ENCODE measurements at places on chromosomes 5 and 9.

- no peak for DNase-seq
Measured at GRCh38 chr9:134326724-134327601, 708 bp downstream of the RXRA start.

GRCh38 chr5:173866858-173867679, 21.1 kb upstream of the CPEB4 start:
- no peak for DNase-seq

GRCh38 chr9:100440071-100440470, 13.1 kb downstream of the MSANTD3 start:
- DNase-seq: no peak

GRCh38 chr5:132054697-132055440, 5.6 kb upstream of the IL3 start:
- no peak for DNase-seq

GRCh38 chr5:101977729-101978345, 318.2 kb downstream of the SLCO4C1 start:
- DNase-seq: peak; percentile 60

- no peak for DNase-seq
Measured at GRCh38 chr5:107126341-107126740, 544.4 kb downstream of the EFNA5 start.

GRCh38 chr5:71732011-71732410, 12.9 kb downstream of the CARTPT start:
- no peak for DNase-seq

DNA sequence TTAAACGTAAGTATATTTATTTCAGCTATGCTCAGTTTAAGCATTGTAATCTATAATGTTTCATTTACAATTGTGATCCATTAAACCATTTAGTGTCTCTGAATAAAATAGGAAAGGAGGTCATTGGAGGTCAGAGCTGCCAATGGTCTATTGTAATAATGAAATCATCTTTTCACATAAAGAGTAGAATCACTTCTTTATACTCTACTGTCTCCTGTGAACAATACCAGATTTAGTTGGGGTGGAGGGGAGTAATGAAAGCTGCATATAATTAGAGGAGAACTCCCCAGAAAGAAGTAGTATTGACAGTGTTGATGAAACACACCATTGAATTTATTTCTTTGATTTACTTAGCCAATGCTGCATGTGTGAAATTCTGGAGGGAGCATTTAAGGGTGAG, 35.1 kb upstream of the ZFYVE16 start:
- no peak for DNase-seq

GRCh38 chr9:137719194-137719593, 100.4 kb downstream of the EHMT1 start:
- DNase-seq: no peak

DNA sequence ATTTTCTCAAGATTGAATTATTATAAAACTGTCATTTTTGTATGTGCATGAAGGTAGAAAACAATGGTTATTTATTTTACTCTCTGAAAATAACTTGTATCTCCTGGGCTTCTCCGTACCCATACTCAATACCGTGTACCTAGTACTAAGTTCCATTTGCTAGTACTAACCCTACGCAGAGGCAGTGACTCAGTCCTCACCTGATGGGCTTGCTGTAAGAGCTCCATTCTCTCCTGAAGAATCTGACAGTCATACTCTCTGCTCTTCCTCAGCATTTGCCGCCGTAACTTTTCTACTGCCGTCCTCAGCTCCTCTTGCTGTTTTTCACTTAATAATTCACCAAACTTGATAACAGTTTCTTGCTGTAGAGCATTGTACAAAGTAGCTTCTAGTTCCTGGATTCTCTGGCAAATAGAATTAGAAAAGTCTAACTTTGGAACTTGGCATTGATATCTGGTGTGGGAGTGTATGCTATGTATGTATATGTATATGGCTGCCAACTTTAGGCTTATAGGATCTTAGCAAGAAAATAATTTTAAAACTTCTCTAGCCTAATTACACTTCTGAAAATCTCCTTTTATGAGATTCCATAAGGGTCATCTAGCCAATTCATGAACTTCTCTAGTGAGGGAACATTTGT, 108.0 kb upstream of the DPYSL3 start:
- no peak for DNase-seq

- DNase-seq: no peak
Measured at GRCh38 chr5:152942633-152943336, 537.7 kb upstream of the NMUR2 start.

- no peak for DNase-seq
Measured at GRCh38 chr5:14773588-14773987, 98.0 kb downstream of the ANKH start.

DNA sequence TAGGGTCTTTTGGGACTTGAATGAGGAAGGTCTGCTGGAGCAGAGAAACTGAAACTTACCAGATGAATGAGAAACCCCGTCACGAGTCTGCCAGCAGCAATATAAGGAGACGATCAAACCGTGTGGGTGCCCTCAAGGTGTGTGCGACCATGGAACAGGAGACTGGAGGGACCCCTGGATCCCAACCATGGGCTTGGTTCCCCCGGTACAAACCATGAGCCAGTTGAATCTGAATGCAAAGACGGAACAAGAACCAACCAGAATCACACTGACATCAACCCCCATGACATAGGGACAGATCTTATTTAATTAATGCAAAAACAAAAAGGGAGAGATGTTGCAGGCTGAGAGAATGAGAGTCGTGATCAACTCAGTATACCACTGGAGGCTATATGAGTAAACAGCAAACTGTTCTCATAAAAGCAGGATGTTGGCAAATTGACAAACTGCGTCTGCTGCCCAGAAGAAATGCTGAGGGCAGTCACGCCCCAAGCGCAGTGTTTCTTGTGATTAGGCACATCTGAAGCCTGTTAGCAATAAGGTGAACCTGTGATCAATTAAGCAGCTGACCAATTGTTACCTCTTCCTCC, 475.5 kb upstream of the ACO1 start:
- no peak for DNase-seq

- DNase-seq: no peak
Measured at GRCh38 chr9:87707805-87708506, 18.0 kb upstream of the CTSL start.

DNA sequence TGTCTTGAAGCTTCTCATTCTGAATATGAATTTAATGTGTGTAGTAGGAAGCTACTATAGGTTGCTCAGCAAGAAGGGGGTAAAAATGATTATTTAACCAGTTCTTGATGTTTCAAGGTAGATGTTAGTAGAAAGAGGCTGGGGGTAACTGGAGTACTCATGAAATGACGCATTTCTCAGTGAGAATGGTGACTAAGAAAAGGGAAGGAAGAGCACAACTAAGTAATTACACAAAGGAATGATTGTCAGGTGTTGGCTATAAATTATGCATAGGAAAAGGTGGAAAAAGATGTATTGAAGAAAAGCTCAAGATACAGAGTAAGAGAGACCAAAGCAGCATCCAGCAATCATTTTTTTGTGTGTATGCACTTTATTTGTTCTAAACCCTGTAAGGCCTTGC, 1.4 kb upstream of the PSIP1 start:
- no peak for DNase-seq

DNA sequence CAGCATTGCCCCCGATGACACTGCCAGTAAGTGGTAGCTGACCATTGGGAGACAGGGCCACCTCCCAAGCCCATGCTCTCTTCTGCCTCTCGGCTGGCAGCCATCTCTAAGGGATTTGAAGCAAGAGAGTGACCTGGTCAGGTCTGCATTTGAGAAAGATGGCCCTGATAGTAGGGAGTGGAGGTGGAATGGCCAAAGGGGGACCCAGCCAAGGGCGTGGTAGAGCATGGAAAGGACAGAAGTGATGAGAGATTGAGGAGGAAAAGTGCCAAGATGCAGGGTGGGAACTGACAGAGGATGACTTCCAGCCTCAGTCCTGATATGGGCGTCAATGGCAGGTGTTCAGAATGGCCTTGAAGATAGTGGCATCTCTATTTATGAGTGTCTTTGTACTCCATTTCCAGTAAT, 9.0 kb downstream of the ABL1 start:
- no peak for DNase-seq

- DNase-seq: no peak
Measured at GRCh38 chr9:111833941-111834340, 39.2 kb upstream of the SHOC1 start.

DNA sequence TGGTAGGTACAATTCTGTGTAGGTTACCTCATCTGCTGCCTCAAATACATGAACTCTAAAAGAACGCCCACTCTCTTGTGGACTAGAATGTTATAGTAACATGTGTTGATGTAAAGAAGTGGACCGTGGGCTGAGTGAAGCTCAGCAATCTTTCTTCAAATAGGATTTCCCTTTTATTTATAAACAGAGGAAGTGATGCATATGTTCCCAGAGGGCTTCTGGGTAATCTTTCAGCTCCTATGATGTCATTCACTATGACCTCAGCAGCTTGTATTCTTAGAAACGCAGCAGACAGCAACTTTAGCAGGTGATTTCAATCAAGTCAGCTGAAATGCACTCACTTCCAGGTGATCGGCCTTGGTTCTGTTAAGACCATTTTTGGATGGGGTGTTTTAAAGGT, 14.4 kb downstream of the F2RL2 start:
- no peak for DNase-seq

- DNase-seq: no peak
Measured at GRCh38 chr5:8471581-8471980, 602.6 kb downstream of the MTRR start.

DNA sequence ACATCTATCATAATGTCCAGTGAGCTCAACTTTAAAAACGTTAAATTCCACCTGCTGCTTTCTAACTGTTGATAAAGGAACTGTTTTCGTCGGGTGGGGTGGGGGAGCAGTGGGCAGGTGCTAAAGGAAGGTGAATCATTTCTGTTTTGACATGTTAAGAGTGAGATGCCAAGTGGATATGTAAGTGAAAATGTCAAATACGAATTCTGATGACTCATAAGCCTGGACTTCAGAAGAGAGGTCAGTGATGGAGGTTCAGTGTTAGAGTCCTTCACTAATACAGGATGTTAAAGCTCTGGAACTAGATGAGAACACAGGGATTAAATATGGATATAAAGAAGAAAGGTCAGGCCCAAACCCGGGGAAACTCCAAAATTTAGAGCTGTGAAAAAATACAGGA, 617.9 kb upstream of the CTNND2 start:
- no peak for DNase-seq

DNA sequence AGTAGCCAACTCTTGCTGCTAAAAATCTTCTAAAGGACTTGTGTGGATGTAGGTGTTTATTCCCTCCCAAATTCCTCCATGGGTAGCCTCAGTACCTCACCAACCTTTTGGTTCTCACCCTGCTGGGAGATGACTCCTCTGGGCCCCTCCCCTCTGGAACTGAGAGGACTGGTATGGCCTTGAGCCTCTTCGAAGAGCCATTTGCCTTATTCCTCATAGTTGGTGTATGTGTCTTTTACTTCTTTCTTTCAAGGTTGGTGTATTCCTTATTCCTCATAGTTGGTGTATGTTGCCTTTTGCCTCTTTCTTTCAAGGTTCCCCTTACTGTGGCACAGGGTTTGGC, 48.3 kb downstream of the GNAQ start:
- DNase-seq: no peak

GRCh38 chr5:176904276-176904675, 5.1 kb upstream of the HK3 start:
- no peak for DNase-seq

DNA sequence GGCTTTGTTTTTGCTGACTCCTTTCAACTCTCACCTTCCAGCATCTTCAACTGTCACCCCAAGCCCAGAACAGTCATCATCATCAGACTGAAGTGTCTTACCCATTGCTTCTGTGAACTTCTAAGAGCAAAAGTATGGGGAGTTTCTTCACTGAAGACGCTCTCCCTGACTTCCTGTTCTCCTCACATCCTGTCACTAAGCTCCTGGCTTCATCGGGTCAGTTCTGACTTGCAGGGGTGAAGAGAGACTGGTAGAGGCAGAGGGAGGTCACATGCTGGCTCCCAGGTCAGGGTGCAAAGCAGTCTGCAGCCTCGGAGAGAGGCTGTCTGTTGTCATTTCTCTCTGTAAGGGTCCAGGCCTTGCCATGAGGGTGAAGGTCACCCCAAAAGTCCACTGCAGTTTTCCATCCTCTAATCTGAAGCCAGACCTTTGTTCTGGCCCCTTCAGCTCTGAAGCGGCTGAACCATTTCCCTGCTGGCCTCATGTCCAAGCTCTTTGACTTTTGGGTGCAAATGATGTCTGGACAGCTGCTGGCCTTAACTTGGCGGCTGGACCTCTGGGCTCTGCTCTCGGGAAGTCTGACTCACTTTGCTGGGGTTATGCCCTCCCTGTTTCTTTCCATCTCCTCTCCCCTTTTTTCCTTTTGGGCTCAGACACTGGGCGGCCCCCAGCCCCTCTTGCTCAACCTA, 305.0 kb downstream of the RAB3C start:
- DNase-seq: peak; percentile 7

GRCh38 chr5:1565737-1566734, 42.3 kb upstream of the LPCAT1 start:
- DNase-seq: no peak

DNA sequence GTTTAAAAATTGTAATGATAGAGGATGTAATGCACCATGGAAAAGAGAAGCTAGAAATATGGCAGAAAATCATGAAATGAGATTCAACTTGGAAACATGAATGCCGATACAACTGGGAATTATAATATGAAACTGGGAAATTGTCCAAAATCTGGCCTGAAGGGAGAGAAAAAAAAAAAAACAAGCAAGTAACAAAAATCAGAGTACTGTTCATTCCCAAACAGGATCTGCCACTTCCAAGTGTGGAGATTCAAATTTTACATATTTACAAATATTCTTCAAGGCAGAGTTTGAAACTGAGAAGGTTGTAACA, 56.6 kb upstream of the MOCS2 start:
- no peak for DNase-seq

DNA sequence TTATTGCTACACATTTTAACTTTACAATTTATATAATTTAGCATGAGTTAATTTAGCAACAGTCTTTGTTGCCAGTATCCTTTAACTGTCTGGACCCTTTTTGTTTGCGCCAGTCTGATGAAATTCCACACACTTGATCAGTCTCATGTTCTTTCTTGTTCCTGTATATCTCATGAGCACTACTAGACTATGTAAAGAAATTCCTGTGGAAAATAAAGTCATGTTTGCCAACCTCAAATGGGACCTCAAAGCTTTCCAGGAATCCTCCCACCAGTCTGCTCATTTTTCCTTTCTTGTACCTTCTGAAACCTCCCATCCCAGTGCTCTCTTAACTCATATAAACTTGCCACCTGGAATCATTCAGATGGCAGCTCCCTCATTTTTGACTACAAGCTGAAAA, 8.0 kb downstream of the DMXL1 start:
- DNase-seq: no peak

- DNase-seq: no peak
Measured at GRCh38 chr9:106864373-106865143, 1.6 kb downstream of the ZNF462 start.

Data from Jurkat, Clone E6-1 (cell line).